Cortex of kidney (tissue), 1 donor: ENCODE measurements at places on chromosomes 6 and 20.

GRCh38 chr20:50959543-50960126, 1.0 kb downstream of the MOCS3 start:
- DNase-seq, result no peak

DNA sequence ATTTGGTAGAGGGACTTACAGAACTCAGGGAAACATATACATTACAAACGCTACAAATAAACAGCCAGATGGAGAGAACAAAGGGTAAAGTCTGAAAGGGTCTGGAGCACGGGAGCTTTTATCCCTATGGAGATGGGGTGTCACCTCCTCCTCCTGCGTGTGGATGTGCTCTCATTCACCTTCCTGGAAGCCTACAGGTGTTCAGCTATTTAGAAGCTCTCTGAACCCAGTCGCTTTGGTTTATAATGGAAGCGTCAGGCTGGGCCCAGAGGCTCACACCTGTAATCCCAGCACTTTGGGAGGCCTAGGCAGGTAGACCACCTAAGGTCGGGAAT, 17.7 kb upstream of the ITCH start:
- DNase-seq, result no peak

GRCh38 chr6:143336446-143337152, 113.9 kb downstream of the ADAT2 start:
- no peak for DNase-seq

- DNase-seq, result no peak
Observed at GRCh38 chr20:10626896-10627295, 46.9 kb downstream of the JAG1 start.

DNA sequence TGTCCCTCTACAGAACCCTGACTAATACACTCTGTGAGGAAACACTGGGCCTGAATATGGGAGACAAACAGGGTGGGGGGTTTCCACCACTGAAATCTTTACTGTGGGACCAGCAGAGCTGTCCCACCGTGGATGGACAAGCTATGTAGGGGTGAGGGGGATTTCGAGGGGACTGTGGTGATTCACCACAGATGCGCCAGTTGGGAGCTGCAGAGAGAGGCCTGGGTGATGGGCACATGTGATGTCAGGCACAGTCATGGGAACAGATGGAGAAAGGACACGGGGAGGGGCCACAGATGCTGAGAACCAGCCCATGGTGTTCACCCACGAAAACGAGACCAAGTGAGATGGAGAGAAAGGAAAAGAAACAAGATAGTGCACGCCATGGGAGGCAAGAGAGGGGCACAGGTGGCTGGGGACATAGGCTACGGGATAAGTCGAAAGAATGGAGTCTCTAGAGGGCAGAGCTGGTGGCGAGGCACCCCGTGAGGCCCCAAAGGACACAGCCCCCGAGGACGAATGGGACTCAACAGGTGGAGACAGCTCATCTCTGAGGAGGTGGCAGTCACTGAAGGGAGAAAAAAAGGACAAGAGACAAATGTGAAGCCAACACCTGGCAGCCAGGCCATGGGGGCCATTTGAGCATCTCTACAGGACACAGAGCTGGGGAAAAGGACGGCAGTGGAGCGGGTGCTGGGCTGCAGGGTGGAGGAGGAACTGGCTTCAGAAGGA, 10.5 kb upstream of the RAMACL start:
- DNase-seq, result no peak

GRCh38 chr6:102662851-102663250, 1269.3 kb downstream of the GRIK2 start:
- no peak for DNase-seq

- DNase-seq, result no peak
Observed at GRCh38 chr20:9838035-9838377, 870 bp downstream of the PAK5 start.

GRCh38 chr20:24534282-24534681, 64.9 kb downstream of the SYNDIG1 start:
- DNase-seq, result no peak

- no peak for DNase-seq
Observed at GRCh38 chr6:115717062-115717461, 343.6 kb downstream of the FRK start.

DNA sequence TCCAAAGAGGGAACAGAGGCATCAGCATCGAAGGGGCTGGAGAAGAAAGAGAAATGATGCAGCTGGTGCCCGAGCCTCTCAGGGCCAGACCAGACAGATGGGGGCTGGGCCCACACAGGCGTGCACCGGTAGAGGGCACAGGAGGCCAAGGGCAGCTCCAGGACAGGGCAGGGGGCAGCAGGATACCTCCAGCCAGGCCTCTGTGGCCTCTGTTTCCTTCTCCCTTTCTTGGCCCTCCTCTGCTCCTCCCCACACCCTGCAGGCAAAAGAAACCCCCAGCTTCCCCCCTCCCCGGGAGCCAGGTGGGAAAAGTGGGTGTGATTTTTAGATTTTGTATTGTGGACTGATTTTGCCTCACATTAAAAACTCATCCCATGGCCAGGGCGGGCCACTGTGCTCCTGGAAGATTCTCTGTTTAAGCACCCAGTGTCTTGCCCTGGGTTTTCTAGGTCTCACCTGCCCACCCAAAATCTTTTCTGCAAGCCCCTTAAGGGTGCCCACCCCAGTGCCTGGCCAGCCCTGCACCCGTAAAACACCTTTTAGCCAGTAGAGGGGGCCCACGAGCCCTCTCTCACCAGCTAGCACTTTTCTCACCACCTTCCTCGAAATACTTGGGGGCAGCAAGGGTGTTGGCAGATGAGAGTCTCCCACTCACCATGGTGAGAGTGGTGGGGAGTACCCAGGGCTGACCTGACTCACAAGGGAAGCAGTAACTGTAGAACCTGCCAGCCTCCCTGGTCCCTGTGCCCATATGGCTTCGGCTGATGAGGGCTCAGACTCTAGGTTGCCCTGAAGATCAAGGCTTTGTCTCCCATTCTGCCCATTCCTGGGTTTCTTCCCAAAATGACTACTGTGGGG, 35.7 kb upstream of the ID1 start:
- DNase-seq, result no peak

GRCh38 chr20:58048096-58048702, 180.3 kb downstream of the ANKRD60 start:
- no peak for DNase-seq

DNA sequence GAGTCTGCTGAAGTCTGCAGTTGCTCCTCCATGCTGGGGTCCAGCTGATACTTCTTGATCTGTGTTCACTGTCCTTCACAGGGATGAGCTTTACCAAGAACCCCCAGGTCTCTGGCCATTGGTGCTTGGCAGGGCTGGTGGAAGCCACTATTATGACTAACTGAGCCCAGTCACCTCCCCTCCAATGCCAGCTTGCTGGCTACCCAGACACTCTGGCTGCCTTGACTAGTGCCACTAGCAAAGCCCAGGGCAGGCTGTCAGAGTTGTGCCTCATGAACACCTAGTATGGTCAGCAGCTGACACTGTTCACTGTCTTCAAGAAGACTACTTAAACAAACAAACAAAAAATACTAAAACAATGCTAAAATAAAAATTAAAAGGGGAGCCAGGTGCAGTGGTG, 8.8 kb downstream of the ASIP start:
- no peak for DNase-seq

DNA sequence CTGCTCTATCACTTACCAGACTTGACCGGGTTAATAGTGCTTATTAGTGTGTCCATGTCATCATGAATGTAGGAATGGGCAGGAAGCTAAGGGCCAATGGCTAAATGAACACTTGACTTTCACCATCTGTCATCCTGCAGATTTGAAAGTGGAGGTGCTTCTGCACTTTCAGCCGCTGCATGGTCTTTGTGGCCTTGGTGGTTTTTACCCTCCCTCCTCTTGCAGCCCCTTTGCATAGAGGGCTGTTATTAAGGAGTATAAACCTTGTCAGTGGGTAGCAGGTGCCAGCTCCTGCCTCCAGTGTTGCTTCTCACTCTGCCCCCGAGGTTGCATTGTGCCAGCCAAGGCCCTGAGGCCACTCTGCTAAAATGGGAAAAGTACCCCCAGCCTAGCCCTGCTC, 122.2 kb upstream of the TNFAIP3 start:
- no peak for DNase-seq

DNA sequence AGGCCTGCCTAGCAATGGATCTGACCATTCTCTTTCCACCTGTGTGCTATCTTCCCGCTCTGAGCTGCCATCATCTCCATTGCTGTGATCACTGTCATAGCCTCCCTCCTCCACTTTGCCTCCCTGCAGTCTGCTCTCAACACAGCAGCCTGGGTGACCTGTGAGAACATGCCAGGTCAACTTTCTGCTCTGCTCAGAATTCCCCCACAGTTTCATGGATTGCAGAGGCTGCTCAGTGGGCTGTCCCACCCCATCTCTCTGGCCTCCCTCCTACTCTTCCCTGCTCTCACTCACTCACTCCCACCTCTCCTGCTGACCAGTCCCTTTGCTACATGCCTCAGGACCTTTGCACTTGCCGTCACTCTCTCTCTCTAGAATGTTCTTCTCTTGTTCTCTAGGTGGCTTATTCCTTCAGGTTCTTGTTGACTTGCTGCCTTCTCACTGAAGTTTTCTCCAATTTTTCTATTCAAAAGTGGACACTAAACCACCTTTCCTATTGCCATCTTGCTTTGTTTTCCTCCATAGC, 159.9 kb downstream of the CD83 start:
- no peak for DNase-seq

DNA sequence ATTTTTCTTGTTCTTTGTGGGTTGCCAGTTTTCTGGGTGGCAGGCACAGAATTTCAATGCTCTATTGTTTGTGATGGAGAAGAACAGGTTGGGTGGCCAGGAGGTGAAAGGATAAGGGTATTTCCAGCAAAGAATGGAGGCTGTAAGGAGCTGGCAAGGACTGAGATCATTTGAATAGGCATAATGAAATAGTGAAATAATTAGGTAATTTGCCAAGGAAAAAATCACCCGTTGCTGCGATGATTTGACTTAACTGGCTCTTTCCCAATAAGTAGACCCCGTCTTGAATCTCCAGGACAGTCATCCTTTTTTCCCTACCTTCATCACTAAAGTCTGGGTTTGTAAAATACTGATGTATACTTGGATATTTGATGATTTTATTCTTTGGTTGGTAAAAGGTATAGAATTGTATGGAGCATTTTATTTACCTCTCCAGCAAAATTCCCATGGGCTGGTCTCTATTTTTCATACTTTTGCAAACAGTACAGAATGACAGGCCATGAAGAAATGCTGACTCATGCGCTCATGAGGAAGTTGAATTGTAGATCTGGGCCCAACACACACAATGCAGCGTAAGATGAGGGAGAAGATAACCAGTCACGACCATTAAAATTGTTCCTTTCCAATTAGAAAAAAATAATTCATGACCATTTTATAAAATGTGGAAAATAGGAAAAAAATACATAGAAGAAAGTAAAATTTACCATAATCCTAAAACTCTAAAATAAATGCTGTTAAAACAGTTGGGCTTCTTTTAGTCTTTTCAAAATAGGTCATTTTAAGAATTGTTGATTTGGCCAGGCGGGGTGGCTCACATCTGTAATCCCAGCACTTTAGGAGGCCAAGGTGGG, 2.4 kb upstream of the GCNT2 start:
- DNase-seq, result no peak

GRCh38 chr20:59346061-59346460, 45.6 kb downstream of the EDN3 start:
- no peak for DNase-seq

- no peak for DNase-seq
Observed at GRCh38 chr6:25869840-25870239, 4.2 kb downstream of the SLC17A3 start.

DNA sequence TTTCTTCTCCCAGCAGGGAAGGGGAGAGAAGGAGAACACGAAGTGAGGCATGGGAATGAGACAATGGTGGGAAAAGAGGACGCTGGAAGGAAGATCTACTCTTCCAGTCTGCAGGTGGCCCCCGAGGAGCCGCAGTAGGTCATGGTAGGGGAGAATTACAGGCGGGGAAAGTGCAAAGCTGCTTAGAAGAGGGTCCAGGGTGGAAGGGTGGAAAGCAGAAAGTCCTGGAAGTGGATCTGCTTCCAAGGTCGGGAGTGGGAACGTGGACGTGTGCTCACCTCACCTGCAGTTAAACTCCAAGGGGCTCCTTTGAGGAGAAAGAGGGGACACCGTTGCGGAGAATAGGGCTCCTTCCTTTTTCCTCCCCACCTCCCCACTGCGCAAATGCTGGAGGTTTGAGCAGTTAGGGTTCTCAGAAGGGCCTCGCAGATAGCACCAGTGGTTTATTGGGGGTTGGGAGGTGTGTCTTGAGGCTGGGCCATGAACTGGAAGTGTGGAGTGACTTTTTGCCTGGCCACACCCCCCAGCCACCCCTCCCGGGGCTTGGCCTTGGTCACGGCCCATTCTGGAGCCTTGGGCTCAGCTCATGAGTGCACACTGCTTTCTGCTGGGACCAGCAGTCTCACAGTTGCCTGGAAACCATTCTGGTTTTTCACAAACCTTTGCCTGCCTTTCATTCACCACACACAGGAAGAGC, 100.4 kb upstream of the MLN start:
- DNase-seq, result no peak

- DNase-seq, result no peak
Observed at GRCh38 chr6:156121973-156122372, 655.2 kb upstream of the ARID1B start.

GRCh38 chr6:35948725-35949124, 27.8 kb upstream of the SRPK1 start:
- no peak for DNase-seq

GRCh38 chr20:15185322-15185721, 847.9 kb upstream of the FLRT3 start:
- no peak for DNase-seq

DNA sequence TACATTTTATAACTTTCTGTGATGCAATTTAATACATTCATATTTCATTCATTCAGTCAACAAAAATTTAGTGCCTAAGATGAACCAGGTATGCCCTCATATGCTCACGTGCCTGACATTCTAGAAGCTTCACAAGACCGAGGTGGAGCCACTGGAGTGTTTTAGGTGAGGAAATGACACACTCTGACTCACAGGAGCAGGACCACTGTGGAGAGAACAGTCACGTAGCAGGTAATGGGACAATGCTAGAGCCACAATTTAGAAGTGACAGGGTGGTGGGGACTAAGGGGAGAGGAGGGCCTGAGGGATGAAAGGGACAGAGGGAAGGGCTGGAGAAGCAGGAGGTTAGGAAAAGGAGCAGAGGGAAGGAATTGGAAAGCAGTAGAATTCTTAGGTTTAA, 17.6 kb upstream of the HLA-A start:
- DNase-seq, result no peak

DNA sequence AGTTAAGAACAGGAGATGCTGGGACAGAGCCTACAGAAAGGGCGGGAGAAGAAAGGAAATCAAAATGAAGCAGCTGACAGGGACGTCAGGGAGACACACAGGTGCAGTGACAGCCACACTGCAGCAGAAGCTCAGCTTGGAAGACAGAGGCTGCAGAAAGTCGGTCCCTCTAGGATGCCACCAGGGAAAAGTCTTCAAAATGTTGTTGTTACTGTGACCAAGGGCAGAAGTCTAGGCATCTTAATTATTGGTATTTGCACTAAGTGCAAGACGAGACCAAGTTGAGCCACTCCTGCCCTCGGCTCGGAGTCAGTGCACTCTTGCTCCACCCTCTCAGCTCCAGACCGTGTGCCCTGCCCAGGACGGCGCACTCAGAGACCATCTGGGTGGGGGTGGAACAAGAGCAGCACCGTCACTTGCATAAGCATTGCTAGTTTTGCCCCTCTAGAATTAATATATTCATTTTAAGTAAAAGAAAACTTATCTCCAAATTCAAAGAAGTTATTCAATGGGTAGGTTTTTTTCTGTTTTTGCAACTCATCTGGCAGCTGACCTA, 2.6 kb downstream of the PRR18 start:
- no peak for DNase-seq

GRCh38 chr6:156778454-156779205, 1.5 kb downstream of the ARID1B start:
- DNase-seq, result no peak

- DNase-seq, result no peak
Observed at GRCh38 chr6:141475259-141475658, 657.5 kb upstream of the GJE1 start.
